ENCODE measurements at places on chromosomes 16 and 17.

GRCh38 chr16:27726621-27727261, 176.8 kb downstream of the KATNIP start:
- DNase-seq: no peak

- DNase-seq: no peak
These were observed 28.9 kb upstream of the PRM1 start for GRCh38 chr16:11309895-11310633.

DNA sequence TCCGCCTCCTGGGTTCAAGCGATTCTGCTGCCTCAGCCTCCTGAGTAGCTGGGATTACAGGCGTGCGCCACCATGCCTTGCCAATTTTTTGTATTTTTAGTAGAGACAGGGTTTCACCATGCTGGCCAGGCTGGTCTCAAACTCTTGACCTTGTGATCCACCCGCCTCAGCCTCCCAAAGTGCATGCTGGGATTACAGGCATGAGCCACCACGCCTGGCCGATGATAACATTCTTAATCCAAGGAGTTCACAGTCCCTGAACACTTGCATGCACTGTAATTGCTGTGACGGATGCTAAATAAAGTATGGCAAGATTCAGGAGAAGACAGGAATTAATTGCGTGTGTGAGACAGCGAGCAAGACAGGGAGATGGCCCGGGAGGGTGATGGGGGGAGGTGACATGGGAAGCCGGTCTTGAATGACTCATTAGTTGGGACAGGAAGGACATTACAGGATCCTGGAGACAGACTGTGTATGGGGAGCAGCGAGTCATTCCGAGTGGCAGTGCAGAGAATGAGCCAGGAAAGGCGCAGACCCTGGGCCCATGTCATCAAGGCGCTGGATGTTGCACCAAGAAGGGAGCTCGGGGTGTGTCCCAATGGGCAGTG, 6.7 kb downstream of the ABCA3 start:
- DNase-seq: no peak

DNA sequence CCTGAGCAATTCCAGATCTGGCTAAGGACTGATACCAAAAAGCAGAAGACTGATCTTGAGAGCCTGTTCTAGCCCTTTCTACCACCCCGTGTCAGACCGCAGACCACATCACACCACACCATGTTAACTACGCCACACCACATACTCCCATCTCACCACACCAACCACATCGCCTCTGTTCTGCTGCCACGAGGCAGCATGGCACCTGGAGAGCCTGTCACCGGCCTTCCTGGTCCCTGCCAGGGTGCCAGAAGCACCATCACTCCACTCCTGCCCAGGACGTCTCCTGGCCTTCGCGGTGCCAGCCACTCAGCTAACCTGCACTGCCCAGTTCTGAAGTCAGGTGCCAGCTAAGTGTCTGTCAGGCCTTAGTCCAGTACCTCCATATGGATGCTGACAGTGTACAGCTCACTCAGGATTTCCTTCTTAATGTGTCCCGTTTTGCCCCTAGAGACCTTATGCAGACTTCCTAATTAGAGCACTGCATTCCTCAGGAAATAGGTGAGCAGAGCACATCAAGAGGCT, 37.2 kb upstream of the BCAR1 start:
- no peak for DNase-seq

GRCh38 chr17:65060631-65061254, 4.2 kb upstream of the GNA13 start:
- no peak for DNase-seq

DNA sequence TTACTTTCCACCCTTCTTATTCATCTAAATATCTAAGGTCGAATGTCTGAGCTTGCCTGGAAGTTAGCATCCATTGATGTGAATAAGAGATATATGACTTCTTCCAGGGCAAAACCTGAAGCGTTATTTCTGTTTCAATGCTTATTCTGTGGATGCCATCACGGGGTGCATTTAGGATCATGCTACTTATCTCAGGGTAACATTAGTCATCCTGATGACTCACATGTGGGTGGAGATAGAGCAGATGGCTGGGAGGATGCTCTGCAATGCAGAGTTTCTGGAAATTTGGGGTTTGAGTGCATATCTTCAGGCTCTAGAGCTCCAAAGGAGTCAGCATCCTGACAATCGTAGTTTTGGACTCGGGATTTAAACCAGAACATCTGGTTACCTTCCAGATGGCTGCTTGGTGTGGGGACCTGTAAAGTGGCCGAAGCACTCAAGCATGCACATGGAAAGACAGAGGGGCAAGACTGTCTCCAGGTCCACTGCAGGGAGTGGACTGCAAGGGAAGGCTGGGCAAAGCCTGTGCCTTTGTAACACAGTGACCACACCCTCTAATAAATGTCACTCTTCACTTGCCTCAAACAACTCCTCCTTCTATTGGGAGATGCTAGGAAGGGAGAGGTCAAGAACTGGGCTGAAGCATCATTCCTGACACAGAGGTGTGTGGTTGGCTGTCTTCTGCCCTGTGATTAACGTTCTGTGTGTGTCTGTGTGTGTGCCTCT, 175.2 kb upstream of the SALL1 start:
- DNase-seq: no peak

DNA sequence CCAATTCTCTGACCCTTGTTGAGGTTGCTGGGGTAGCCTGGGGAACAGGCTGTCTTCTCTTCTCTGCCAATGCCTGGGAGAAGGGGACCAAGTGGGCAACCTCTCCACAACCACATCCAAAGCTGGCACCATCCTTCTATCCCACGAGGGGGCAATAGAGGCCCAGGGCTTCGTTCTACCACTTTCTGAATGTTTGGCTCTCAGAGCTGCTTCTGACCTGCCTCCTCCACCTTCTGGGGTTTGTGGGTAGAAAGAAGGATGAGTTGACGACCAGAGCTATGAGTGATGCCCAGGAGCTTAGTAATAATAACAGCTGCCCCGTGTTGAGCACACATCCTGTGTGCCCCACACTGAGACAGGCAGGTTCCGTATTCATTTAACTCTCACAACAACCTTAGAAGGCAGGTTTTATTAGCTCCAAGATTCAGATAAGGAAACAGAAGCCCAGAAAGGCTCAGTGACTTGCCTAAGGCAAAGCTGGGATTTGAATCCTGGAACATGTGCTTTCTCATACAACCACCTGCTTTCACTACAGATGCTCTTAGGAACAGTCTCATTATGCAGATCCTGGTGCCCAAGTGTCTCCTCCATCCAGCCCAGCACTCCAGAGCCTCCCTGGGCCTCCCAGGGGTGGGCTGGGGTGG, 11.1 kb downstream of the TSPOAP1 start:
- DNase-seq: peak; percentile 29

- no peak for DNase-seq
These were observed 1.5 kb upstream of the ARL5C start for GRCh38 chr17:39167476-39167875.

- DNase-seq: no peak
These were observed 68.6 kb upstream of the KIFC3 start for GRCh38 chr16:57870753-57871454.

- DNase-seq: peak; percentile 23
These were observed 20.4 kb upstream of the YPEL2 start for GRCh38 chr17:59311051-59311468.

DNA sequence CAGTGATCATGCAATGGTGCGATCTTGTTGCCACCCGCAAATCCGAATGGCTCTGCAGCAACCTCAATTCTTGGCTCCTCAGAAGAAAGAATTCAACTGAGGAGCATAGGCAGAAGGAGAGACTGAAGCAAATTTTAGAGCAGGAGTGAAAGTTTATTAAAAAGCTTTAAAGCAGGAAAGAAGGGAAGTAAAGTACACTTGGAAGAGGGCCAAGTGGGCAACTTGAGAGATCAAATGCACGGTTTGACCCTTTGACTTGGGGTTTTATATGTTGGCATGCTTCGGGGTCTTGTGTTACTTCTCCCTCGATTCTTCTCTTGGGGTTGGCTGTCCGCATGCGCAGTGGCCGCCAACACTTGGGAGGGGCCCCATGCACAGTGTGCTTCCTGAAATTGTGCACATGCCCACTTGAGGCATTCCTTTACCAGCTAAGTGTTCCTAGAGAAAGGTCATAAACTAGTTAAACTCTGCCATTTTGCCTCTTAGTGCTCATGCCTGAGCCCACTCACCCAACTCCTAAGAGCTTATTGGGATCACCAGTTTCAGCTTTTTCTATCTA, 36.7 kb downstream of the ZNRF1 start:
- DNase-seq: no peak

GRCh38 chr16:35431829-35432663, 1972.6 kb downstream of the TP53TG3F start:
- no peak for DNase-seq

DNA sequence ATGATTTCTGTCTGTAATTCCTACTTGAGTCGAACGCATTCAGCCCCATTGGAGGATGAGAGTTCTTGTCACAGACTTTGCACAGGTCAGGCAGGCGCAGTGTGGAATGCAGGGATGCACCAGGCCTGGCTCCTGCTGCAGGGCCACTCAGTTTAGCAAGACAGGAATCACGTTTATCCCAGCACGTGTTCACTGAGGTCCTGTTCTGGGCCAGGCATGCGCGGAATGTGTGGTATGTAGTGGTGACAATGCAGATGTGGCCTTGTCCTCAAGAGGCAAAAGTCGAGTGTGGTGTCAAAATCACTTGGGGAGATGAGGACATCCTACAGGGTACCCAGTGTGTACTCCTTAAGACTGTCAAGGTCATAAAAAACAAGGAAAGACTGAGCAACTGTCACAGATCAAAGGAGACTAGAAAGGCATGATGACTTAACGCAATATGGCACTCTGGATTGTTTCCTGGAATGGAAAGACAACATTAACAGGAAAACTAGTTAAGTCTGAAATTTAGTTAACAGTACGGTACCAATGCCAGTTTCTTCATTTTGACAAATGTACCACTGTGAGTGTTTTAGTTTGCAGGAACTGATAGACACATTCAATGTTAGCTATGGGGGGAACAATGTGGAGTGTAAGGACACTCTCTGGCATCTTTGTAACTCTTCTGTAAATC, 121.5 kb upstream of the ADAMTS18 start:
- DNase-seq: no peak

DNA sequence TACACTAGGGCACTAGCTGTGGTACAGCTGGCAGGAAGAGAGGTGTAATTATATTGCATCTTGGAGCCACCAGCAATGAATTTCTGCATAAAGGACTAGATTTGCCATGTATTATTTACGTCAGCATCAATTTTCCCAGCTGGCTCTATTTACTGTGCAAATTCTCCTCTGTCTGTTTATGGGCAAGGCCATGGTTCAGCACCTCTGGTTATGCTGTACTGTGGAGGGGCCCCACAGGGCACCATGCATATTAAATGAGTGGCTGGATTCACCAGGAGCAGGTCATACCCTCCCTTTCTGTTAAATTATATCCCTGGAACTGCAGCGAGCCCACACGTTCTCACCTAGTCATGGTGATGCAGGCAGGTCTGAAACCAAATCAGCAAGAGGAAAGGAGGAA, 19.8 kb downstream of the RAD51D start:
- no peak for DNase-seq

- no peak for DNase-seq
These were observed 48.0 kb downstream of the ABCC6 start for GRCh38 chr16:16175296-16175695.

DNA sequence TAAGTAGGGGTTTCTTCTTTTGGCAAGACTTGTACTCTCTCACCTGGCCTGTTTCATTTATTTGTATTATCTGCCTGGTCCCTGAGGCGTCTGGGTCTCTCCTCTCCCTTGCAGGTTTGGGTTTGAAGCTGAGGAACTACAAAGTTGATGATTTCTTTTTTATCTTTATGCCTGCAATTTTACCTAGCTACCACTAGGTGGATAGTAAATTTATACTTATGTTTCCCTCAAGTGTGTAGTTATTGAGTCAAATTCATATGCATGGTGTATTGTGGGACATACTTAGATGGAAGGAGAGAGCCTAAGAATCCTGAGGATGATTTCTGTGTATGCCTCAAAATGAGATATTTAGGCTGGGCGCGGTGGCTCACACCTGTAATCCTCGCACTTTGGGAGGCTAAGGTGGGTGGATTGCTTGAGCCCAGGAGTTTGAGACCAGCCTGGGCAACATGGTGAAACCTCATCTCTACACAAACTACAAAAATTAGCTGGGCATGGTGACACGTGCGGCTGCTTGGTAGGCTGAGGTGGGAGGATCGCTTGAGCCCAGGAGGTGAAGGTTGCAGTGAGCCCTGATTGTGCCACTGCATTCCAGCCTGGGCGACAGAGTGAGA, 13.6 kb downstream of the TMEM98 start:
- DNase-seq: no peak

DNA sequence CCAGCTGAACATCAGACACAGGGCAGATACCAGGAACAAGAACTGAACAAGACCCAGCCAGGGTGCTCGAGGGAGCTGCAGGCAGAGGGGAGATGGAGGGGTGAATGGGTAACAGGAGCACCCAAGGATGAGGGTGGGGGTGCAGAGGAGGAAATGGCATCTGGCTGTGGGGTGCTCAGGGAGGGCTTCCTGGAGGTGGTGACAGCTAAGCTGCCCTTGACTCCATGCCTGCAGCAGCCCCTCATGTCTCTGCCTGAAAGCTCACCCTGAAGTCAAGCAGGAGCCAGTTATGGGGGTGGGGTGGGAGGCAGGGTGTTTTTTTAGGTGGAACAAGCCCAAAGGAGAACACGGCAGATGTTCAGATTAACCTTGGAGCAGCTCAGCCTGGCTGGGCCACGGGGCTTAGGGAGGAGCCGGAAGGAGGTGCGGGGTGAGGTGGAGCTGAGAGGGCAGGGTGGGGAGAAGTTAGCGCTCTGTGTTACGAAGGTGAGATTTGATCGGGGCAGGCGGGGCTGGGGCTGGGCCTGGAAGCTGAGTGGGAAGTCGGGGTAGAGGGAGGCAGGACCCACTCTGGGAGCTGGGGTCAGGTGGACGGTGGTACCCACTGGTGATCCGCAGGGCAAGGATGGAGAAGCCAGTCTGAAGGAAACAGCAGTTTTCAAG, 143.0 kb downstream of the ENGASE start:
- DNase-seq: no peak

GRCh38 chr17:17440010-17440843, 36.6 kb upstream of the MED9 start:
- peak; percentile 56 for DNase-seq

DNA sequence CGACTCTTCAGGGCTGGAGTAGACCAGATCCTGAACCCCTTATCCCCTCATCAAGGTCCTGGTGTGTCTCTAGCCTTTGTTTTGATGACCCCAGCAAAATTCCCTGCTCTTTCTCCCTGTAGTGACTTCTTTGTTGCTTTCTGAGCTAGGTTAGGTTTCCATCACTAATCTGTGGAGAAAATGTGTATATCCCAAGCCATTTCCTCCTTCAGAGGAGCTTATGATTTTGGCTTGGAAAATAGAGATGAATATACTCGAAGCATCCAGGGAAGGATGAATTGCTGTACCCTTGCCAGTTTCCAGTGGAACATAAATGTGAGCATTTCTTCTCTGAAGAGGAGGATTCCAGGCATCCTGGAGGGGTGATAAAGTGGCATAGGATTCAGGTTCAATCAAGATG, 55.8 kb downstream of the KSR1 start:
- no peak for DNase-seq

GRCh38 chr17:17573912-17574311, 17.6 kb downstream of the PEMT start:
- no peak for DNase-seq

- DNase-seq: no peak
These were observed 5.1 kb downstream of the SNAI3 start for GRCh38 chr16:88681084-88681680.

- DNase-seq: no peak
These were observed 25.8 kb upstream of the HS3ST2 start for GRCh38 chr16:22788193-22788530.

GRCh38 chr17:81345228-81346089, 49.8 kb upstream of the BAHCC1 start:
- peak; percentile 93 for DNase-seq
